ENCODE measurements at places on chromosomes 7 and 10.

DNA sequence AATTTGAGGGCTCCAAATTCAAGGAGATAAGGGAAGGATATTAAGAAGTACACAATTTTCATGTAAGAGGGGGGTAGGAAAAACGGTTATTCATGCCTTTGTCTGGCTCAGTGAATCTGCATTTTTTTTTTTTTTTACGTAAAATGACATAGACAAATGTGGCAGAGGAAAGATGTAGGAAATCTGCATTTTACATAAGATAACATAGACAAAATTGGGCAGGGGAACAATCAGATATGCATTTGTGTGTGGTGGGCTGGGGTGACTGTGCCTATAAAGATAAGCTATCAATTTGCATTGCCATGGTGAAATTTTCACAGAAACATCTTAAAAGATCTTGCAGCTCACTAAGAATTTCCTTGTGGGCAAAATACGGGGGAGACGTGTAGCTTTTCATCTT is 92.7 kb upstream of the GPR141 start:
- DNase-seq, result no peak

GRCh38 chr10:650441-650851 is 39.0 kb downstream of the DIP2C start:
- DNase-seq, result no peak

DNA sequence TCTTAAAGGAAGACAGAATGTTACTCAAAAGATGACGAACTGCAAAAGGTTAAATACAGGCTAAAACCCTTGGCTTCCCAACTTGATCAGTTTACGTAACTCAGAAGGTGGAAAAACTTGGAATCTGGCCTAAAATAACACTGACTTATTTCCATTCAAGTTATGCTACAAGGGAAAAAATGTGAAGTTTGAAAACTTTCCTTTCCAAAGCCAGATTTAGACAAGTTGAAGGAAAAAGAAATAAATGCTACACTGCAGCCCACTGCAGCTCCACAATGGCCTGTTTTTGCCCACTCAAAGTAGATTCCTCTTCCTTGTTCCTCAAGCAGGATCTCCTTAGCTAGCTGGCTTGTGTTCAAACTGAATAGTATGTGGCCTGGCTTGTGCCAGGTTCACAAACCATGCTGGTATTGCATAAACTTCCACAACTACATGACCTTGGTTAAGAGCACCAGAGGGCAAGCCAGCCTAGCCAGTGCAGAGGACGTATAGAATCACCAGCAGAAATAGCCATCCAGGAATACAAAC is 166.2 kb downstream of the CPEB3 start:
- DNase-seq, result no peak

DNA sequence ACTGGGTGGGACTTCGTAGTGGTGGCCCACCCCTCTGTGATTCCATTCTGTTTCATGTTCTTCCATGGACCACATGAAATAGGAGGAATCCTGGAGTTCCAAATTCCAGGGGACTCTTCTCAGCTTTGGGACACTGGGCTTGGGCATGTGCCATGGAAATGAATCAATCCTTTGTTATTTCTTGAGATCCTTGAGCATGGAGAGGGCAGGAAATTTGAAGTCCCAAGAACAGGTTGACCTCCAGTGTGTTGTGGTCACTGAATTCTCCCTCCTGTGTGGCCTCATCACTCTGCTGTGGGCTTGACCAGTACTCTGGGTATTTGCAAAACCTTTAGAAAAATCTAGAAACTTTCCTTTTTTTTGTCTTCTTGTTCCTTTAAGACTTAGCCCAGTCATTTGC is 22.7 kb downstream of the TACR2 start:
- no peak for DNase-seq

- no peak for DNase-seq
Observed at GRCh38 chr10:113970641-113971040, 73.0 kb upstream of the ADRB1 start.

- no peak for DNase-seq
Observed at GRCh38 chr7:131031099-131031868, 296.4 kb upstream of the MKLN1 start.

DNA sequence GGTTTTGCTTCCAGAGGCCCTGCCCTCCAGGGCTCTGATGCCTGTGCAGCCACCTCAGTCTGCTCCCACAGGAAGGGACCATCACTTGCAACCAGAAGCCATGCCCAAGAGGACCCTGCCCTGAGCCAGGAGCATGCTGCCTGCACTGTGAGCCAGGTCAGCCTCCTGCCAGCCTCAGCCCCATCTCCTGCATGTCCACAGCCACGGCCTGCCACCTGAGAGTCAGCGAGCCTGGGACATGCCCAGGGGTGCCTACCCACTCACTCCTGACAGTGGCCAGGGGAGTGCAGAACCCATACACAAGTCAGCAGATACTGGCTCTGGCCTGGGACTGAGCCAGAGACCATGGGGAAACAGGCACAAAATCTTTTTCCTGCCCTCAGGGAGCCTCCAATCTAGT is 6.6 kb upstream of the KCP start:
- no peak for DNase-seq

GRCh38 chr10:113491967-113492565 is 60.8 kb upstream of the HABP2 start:
- DNase-seq, result no peak

Measured in NCI-H2081 treated with DMSO at 0.1 percent for 48 hours (cell line).